ENCODE measurements at places on chromosomes 1 and 21. TPM values are rescaled to one million over a fixed set of nuclear protein-coding genes. Genes with fewer than 3 reads are reported as not detected.

The ABCA4 gene
- 0.66 TPM for total RNA-seq

The GADD45A gene
- total RNA-seq: 6.8 TPM

GRCh38 chr1:18532390-18533170 is 51.9 kb downstream of the KLHDC7A start:
- DNase-seq: no peak

- no peak for DNase-seq
Observed at GRCh38 chr1:162161916-162162550, 92.5 kb downstream of the NOS1AP start.

DNA sequence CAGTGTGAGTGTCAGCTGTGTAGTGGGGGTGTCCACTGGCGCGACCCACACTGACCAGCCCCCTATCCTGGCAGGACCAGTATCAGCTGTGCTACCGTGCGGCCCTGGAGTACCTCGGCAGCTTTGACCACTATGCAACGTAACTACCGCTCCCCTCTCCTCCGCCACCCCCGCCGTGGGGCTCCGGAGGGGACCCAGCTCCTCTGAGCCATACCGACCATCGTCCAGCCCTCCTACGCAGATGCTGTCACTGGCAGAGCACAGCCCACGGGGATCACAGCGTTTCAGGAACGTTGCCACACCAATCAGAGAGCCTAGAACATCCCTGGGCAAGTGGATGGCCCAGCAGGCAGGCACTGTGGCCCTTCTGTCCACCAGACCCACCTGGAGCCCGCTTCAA is 28.1 kb upstream of the KDM4A start:
- no peak for DNase-seq

DNA sequence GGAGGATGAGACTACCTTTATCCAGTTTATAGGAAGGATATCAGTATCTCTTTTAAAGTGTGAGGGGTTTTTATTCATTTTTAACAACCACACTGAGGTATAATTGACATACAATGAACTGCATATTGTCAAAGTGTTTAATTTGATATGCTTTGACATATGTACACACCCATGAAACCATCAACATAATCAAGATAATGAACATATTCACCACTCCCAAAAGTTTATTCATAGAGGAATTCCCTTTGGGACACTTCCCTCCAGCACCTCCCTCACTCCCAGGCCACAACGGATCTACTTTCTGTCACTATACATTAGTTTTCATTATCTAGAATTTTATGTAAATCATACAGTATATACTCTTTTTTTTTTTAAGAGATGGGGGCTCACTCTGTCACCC is 63.4 kb upstream of the MCOLN3 start:
- no peak for DNase-seq
